ENCODE measurements at places on chromosomes 1 and 21. TPM values are rescaled to one million over a fixed set of nuclear protein-coding genes. Genes with fewer than 3 reads are reported as not detected.
A peak's percentile ranks its signal among the peaks of the same experiment; 100 is the strongest.

Gene COL11A1
- total RNA-seq: 0.19 TPM

Gene PDC
- total RNA-seq: not detected

Gene SLC9C2
- total RNA-seq: not detected

Gene PGLYRP4
- not detected for total RNA-seq

Gene JAM2
- total RNA-seq: 59.5 TPM

Gene ERI3
- 58.8 TPM for total RNA-seq

DNA sequence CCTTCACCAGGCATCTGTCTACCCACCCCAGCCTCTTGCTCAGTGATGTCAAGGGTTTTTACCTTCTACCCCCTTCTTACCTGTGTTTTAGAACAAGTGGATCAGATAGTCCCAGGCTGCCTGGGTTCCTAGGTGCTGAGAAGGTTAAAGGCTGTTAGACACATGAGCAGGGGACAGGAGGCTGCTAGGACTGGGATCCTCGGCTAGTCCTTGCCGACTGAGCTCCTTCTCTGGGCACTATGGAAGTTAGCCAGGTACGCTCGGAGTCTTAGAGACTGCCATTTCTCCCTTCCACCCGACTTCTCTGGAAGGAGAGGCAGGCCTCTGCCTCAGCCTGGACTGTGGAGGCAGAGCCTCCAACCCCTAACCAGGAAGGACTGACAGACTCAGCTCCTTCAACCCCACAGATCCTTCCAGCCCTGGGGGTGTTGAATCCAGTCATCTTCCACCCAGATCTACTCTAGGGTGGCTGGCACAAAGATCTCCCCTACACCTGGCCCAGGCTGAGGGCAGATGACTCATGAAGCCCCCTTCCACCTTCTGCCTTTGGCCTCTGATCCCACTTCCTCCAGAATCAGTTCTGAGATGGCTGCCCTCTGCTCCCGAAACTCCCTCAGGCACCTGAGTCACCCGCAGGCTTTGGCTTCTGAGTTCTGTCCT lies at the start of gene DYNLT4:
Gene DYNLT4, minus strand, starts transcription at position 648 of the 660 bp plus-strand sequence. CDS start 683 bp downstream, outside the sequence.
- peaks cover 89% of the 10 kb centered on the region for H3K4me1 ChIP-seq
- no peak for ATAC-seq
- peak within 1 kb of the TSS; percentile 97 for H3K27ac ChIP-seq
- no peaks in the 10 kb centered on the region for H3K27me3 ChIP-seq
- peaks cover 43% of the 10 kb centered on the region for H3K36me3 ChIP-seq

DNA sequence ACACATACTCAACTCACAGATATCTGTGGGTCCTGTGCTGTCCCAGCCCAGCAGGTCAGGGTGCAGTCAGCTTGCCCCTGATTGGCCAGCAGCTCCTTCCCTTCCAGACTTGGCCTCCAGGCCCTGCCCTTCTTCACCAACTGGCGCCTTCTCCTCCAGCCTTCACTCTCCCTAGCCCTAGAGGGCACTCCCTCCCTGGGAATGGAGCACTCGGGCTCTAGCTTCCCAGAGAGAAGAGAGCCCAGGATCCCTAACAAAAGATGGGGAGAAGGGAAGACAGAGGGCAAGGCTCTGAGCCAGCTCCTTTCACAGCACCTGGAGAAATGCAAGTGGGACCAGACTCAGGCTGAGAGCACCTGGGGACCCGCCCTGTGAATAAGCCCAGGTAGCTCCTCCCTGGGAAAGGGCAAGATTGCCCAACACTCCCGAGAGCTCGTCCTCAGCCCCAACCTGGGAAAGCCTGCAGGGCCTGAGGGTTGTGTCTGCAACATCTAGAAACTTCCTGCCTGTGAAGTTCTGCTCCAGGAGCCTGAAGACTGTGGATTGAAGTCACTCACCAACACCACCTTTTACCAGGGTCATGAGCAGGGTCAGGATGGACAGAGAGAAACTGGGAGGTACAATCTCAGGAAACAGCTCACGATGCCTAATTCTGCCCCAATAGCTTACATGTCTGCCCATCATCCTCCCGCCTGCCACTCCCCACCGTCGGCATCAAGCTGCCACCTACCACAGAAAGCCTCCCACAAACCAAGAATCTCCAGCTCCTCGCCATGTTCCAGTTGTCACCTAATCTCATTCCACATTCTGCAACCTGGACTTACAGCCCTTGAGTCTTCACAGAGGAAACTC lies at the start of gene PGLYRP4:
Gene PGLYRP4, minus strand, starts transcription at position 331 of the 852 bp plus-strand sequence. CDS start 909 bp downstream, outside the sequence.
- H3K4me3 ChIP-seq: no peak within 1 kb of the TSS
- no peaks in the 10 kb centered on the region for H3K4me1 ChIP-seq
- ATAC-seq: no peak
- H3K36me3 ChIP-seq: no peaks in the 10 kb centered on the region
- H3K27me3 ChIP-seq: peaks cover 86% of the 10 kb centered on the region

DNA sequence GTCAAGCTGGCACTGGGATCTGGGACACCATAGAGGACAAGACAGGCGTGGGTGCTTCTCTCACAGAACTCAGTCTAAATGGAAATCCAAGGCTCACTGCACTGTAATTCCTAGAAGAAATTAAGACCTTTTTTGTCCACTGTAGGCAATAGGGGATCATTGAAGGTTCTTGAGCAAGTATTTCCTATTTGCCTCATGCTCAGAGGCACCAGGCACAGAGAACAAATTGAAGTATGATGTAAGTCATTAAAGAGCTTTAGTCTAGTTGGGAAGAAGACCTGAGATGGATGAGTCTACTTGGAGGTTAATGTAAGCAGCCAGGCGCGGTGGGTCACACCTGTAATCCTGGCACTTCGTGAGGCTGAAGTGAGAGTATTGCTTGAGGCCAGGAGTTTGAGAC lies 34.6 kb downstream of the EIF2D start:
- no peaks in the 10 kb centered on the region for H3K27me3 ChIP-seq
- H3K4me1 ChIP-seq: peaks cover 2% of the 10 kb centered on the region
- H3K36me3 ChIP-seq: no peaks in the 10 kb centered on the region
- H3K27ac ChIP-seq: no peak overlapping the region

DNA sequence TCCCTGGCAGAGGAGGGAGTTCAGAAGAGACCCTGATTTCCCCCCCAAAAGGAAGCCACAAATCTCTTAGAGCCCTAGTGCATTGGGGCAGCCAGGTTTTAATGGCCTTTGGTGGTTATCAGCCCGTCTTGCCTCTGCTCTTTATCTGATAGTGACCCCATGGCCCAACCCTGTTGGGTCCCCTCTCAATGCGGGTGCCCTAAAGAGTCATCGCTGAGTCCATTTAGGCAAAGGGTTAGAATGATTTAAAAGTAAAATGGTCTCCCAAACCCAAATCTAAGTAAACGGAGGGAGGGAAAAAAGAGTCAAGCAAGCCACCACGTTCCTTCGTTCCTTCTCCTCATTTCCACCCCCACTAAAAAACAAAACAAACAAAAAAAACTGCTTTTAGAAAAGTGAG lies 164.0 kb downstream of the RUNX1 start:
- peaks cover 68% of the 10 kb centered on the region for H3K27me3 ChIP-seq
- peaks cover 42% of the 10 kb centered on the region for H3K4me1 ChIP-seq
- no peak overlapping the region for H3K27ac ChIP-seq
- H3K36me3 ChIP-seq: no peaks in the 10 kb centered on the region
- ATAC-seq: no peak
- peak overlapping the region; percentile 77 for H3K4me3 ChIP-seq

DNA sequence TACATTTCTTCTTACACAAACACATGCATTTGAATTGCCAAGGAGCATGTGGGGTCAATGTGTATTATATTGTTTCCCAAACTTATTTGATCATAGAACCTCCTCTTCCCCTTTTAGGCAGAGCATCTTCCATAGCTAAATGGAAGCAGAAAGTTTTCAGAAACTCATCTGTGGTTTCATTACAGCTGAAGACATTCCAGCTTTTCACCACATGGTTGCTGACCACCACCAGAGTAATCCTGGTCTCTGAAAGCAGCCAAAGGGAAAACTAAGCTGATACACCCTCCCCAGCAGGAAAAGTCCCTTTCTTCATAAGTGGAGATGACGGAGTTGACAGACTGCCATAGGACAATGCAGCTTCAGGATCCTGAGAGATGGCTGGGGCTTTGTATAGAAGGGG lies 30.2 kb upstream of the OTUD3 start:
- H3K27ac ChIP-seq: no peak overlapping the region
- no peak overlapping the region for H3K4me3 ChIP-seq
- ATAC-seq: no peak
- H3K4me1 ChIP-seq: no peaks in the 10 kb centered on the region

- H3K27me3 ChIP-seq: peaks cover 59% of the 10 kb centered on the region
- H3K36me3 ChIP-seq: no peaks in the 10 kb centered on the region
- no peak overlapping the region for H3K27ac ChIP-seq
- H3K4me1 ChIP-seq: no peaks in the 10 kb centered on the region
Measured at GRCh38 chr1:3251807-3252428, 182.9 kb downstream of the PRDM16 start.

DNA sequence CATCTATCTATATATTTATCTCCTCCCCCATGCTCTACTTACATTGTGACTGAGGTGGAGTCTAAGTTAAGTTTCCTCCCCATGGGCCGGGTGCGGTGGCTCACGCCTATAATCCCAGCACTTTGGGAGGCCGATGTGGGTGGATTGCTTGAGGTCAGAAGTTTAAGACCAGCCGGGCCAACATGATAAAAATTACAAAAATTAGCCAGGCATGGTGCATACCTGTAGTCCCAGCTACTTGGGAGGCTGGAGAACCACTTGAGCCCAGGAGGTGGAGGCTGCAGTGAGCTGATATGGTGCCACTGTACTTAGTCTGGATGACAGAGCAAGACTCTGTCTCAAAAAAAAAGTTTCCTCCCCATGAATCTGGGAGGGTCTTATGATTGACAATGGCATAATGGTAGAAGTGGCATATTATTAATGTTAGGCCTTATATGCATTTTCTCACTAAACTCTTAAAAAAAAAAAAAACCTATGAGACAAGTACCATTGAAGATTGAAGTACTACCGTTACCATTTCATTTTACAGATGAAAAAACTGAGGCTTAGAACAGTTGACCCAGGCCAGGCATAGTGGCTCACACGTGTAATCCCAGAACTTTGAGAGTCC lies 11.2 kb downstream of the F11R start:
- no peaks in the 10 kb centered on the region for H3K36me3 ChIP-seq
- no peak for ATAC-seq
- peaks cover 6% of the 10 kb centered on the region for H3K4me1 ChIP-seq
- no peak overlapping the region for H3K4me3 ChIP-seq
- H3K27ac ChIP-seq: no peak overlapping the region

- no peaks in the 10 kb centered on the region for H3K4me1 ChIP-seq
- no peaks in the 10 kb centered on the region for H3K36me3 ChIP-seq
- ATAC-seq: no peak
- no peak overlapping the region for H3K4me3 ChIP-seq
Measured at GRCh38 chr1:118021668-118022067, 92.1 kb downstream of the WDR3 start.

- ATAC-seq: no peak
- H3K27ac ChIP-seq: no peak overlapping the region
- no peaks in the 10 kb centered on the region for H3K4me1 ChIP-seq
- H3K27me3 ChIP-seq: no peaks in the 10 kb centered on the region
- no peaks in the 10 kb centered on the region for H3K36me3 ChIP-seq
Measured at GRCh38 chr1:60998786-60999185, 83.6 kb upstream of the NFIA start.

DNA sequence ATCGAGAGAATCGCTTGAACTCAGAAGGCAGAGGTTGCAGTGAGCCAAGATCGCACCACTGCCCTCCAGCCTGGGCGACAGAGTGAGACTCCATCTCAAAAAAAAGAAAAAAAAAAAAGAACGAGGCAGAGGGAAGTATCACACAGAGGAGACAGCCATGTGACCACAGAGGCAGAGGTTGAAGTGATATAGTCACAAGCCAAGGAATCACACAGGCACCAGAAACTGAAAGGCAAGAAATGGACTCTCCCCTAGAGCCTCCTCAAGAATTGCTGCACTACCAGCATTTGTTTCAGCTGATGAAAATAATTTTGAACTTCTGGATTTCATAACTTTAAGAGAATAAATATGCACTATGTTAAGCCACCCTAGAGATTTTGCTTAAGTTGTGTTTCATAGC lies 459.6 kb downstream of the PTPRC start:
- no peak overlapping the region for H3K4me3 ChIP-seq
- H3K36me3 ChIP-seq: no peaks in the 10 kb centered on the region
- no peaks in the 10 kb centered on the region for H3K4me1 ChIP-seq
- no peak for ATAC-seq

DNA sequence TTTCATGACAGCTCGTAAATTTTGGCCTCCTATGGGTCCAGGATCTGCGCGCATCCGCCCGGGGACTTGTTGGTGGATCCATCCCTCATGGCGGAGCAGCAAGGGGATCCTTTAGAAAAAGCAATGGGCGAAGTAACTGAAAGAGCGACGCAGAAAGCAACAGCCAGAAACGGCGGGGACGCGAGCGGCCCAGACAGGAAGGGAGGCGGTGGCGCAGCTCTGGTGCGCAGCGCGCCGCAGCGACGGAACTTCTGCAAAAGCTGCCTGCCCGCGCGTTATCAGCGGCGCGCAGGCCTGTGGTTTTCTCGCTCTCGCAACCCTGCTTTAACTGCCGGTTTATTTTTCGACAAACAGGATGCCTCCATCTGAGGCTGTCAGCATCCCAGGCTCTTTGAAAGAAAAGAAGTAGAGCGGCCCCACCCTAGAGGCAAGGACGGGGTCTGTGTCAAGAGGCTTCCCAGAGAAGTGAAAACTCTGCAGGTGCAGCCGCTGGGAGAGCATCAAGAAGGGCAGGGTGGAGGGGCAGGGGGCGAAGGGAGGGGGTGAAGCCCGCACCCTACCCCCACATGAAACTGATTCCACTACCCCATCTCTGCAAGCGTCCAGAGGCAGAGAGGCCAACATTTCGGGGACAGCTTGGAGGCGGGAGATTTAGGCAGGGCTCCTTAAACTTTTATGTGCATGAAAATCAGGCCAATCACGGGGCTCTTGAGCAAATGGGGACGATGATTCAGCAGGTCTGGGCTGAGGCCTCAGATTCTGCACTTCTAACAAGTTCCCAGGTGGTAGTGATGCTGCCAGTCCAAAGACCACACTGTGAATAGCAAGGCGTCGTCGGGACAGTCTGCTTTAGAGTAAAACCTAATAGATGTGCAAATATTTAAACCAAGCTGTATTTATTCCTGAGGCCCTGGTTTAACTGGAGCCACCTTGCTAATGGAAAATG lies 22.2 kb downstream of the RUNX1 start:
- H3K4me3 ChIP-seq: no peak overlapping the region
- peaks cover 13% of the 10 kb centered on the region for H3K4me1 ChIP-seq
- H3K36me3 ChIP-seq: no peaks in the 10 kb centered on the region

GRCh38 chr1:78441921-78442320 lies 48.9 kb upstream of the PTGFR start:
- no peak overlapping the region for H3K27ac ChIP-seq
- no peak for ATAC-seq
- H3K36me3 ChIP-seq: no peaks in the 10 kb centered on the region
- no peaks in the 10 kb centered on the region for H3K27me3 ChIP-seq

DNA sequence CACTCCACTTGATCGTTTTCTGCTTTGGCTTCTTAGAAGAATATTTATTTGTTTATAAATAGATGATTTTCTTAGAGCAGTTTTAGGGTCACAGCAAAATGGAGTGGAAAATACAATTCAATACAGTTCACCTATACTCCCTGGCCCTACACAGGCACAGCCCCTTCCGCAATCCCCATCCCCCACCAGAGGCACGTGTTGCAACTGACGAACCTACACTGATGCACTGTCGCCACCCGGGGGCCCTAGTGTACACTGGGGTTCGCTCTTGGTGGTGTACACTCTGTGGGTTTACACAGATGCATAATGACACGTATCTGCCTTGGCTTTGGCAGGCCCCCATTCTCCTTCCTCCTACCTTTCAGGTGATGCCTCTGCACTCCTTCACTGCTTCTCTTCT lies 8.0 kb downstream of the ECHDC2 start:
- peaks cover 34% of the 10 kb centered on the region for H3K36me3 ChIP-seq
- no peak for ATAC-seq
- no peak overlapping the region for H3K4me3 ChIP-seq
- no peaks in the 10 kb centered on the region for H3K27me3 ChIP-seq
- no peak overlapping the region for H3K27ac ChIP-seq

All from gastroesophageal sphincter (tissue), 4 donors.